ENCODE measurements at places on chromosomes 6 and 20.

DNA sequence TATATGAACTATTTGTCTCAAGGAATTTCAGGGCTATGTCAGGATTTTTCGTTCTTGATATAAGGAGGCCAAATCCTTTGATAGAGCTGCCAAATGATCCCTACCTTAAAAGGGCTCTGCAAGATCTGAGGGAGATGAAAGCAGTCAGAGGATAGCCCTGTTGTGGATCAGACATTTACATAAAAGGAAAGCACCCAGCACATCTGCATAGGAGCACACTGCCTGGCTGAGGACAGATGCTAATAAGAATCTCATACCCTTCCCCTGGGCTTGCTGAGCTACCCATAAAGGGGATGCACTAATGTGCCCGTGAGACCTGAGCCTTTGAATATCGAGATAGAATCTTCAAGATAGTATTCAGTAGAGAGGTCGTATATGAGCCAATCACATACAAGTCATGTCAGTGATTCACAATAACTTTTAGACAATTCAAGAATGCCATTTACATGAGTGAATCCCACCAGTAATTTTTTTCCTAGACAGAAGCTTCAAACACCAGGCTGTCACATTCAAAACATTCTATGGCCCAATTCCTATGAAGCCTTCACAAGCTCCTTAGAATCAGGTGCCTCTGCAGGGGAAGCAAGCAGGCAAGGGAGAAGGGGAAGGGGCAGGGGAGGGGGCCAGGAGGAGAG lies 71.1 kb downstream of the STMND1 start:
- DNase-seq, result no peak

- no peak for DNase-seq
These were observed 1.1 kb downstream of the RAB32 start for GRCh38 chr6:146544616-146545182.

DNA sequence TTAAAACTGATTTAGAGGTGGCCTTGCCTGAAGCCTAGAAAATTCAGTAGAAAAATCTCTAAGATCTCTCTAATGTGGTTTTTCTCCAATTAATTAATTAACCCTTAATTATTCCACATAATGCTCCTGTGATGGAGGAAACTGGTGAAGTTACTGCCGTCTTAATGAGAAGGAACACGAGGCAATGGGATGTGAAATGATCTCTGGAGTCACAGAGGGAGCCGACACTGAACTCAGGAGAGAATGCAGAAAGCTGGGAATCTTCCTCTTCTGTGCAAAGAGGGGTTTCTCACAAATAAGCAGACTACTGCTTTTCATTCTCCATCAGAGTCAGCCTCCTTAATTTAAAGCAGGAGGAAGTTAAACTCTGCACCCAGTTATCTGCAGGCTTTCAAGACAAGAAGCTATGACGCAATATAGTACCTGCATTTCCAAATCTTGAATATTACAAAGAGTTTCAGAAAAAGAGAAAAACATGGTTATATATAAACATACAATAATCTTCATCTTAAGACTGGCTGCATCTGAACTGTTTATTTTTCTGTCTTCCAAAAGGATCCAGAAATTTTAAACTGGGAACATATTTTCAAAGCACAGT lies 18.1 kb upstream of the SNRPB2 start:
- no peak for DNase-seq

GRCh38 chr20:12829170-12829569 lies 179.6 kb upstream of the SPTLC3 start:
- no peak for DNase-seq

DNA sequence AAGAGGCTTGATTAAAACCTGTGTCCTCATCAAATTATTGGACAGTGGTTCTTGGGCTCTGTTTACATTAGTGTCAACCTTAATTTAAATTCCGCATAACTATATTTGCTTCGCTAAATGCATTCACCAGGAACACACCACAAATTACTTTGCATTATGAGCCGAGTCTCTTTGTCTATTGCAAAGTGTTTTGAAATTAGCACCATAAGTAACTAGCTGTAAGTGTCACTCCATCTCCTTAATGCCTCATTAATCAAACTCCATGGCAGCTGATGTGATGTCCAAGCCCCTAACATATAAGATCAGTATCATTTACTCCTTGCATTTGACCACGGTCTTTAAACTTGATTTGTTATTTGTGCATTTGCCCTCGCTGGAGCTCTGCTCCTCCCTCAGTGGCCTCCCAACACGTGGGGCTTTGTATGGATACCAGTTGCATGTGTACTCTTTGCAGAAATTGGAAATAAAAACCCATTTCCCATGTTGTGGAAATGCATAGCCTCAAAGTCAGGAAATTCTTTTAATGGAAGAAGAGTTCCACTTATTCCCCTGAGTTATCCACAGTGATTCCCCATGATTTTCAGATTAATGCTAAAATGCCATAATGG lies 24.6 kb downstream of the FOXA2 start:
- no peak for DNase-seq

DNA sequence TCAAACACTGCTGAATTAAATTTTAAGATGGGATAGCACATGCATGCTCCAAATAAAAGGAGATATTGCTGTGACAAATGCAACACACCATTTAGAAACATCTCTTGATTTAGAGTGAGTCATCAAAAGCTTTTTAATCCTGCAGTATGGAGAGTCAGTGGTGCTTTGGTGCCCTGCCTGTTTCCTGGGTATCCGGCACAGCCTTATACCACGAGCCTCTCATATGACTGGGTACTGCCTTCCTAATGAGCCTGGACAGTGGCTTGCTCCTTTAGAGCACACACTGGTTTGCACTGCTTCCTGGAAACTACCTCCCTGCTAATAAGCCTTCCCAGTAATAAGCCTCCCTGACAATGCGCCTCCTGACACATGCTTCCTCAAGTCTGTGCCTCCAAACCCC lies 65.3 kb upstream of the KCNK16 start:
- DNase-seq, result no peak

DNA sequence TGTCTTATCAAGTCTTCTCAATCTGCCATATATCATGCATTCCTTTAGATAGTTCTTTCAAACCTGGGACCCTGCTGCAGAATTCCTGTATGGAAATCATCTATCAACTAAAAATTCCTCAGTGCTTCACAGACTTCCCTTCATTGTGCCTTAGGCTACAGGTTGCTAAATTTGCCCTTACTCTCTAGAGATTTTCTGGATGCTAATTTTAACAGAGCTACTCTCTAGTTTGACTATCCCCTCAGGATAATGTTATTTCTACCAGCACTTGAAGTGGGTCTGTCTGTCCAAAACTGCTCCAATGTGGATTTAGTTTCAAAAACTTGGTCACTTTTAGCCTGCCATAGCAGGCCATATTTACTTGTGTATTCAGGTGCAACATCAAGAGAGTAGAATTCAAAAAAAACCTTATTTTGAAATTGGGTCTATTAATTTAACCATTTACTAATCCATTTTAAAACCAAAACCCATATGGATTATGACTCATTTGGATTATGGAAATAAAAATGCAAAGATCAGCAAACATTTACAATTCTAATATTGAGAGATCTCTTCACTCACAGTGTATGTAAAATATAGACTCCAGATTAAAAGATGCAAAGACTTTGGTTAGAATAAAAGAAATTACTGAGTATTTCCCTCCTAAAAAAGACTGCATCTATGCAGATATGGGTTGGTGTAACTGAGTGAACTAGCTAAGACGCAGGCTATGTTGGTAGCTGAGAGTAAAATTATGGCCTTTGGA lies 13.9 kb upstream of the COX7A2 start:
- no peak for DNase-seq

DNA sequence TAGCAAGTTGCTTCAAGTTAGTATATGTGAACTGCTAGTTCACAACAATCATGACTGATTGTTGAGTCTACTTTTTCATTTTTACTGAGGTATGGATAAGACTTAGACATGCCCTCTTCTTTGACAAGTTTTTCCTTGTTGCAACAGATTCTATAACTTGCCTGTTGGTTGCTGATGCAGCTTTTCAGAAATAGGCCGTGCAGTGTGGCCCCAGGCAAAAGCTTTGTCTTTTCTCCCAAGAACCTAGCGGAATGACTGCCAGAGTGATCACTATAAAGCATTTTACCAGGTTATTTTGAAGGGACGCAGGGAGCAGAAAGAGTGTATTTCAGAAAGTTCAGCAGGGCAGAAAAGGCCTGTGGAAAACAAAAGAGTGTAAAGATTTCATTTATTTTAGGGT lies 16.0 kb downstream of the HECA start:
- DNase-seq, result no peak

DNA sequence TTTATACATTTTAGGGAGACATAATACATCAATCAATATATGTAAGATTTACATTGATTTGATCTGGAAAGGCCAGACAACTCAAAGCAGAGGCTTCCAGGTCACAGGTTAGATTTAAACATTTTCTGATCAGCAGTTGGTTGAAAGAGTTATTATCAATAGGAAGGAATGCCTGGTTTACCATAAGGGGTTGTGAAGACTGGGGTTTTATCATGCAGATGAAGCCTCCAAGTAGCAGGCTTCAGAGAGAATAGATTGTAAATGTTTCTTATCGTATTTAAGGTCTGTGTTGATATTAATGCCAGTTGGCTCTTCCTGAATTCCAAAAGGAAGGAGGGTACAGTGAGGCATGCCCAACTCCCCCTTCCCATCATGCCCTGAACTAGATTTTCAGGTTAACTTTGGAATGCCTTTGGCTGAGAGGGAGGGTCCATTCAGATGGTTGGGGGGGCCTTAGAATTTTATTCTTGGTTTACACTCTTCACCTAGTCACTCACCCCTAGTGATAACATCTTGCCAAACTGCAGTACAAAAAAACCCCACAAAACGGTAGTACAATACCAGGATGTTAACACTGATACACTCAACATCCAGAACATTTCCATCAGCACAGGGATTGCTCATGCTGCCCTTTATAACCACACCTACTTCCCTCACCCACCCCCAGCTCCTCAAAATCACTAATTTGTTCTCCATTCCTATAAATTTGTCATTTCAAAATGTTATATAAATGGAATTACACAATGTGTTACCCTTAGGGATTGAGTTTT lies 259.6 kb upstream of the PLN start:
- no peak for DNase-seq

GRCh38 chr6:30211306-30211705 lies 1.9 kb downstream of the TRIM26 start:
- DNase-seq, result no peak

DNA sequence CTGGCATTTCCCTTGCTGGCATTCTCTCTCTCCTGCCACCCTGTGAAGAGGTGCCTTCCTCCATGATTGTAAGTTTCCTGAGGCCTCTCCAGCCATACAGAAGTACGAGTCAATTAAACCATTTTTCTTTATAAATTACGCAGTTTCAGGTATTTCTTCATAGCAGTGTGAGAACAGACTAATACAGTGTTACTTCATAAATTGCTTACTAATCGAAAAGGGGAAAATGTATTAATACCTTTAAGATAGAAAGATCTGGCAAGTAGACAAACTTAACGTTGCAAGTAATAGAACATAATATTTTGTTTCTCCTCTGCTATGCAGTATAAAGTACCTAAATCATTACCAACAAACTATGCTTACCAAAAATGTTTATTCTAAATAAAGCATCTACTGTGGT lies 178.3 kb upstream of the LAMA2 start:
- DNase-seq, result no peak

DNA sequence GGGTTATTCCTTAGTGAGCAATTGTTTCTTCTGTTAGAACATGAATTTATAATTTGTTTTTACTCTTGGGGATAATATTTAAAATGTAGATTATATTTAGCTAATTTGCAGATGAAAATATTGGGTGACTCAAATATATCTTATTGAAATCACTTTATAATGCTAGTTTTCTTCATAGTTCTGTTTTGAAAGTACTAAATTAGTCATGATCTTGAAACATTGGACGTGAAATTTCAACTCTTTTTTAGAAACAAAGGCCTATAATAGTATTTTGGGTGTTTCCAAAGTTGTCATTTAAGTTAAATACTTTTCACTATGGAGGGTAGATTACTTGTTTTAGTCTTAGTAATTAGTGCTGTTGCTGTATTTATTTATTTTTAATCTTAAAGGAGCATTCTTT lies 250.9 kb downstream of the UTRN start:
- DNase-seq, result no peak

GRCh38 chr20:22771706-22772105 lies 187.3 kb upstream of the FOXA2 start:
- no peak for DNase-seq

- DNase-seq, result no peak
These were observed 282.0 kb downstream of the SYNE1 start for GRCh38 chr6:152355166-152355565.

DNA sequence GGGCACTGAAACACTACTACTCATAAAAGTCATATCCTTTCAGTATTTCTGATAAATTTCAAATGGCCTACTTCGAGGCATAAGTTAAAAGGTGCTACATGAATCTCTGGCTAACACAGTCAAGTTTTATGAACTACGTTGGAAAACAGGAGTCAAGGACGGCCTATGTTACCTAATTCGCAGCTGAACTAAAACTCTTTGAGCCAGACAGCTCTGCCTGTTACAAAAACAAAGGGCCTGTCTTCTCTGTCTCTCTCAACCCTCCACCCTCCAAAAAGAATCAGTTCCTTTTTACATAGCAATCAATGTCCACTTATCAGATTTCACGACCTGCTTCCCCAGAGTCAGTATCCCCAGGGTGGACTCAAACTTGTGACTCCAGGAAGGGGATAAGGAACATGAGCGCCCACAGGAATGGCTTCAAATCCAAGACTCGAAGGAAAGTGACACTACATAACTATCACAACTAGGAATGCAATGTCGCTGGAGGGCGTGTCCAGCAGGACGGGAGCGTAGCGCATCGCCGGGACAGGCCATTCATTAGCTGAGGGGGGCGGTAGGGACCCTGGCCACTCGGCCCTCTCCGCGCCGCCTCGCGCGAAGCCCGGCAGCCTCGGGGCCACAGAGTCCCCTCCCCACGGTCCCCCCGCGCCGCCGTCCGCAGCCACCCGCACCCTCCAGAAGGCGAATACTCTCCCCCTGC lies 591 bp downstream of the IBTK start:
- no peak for DNase-seq

DNA sequence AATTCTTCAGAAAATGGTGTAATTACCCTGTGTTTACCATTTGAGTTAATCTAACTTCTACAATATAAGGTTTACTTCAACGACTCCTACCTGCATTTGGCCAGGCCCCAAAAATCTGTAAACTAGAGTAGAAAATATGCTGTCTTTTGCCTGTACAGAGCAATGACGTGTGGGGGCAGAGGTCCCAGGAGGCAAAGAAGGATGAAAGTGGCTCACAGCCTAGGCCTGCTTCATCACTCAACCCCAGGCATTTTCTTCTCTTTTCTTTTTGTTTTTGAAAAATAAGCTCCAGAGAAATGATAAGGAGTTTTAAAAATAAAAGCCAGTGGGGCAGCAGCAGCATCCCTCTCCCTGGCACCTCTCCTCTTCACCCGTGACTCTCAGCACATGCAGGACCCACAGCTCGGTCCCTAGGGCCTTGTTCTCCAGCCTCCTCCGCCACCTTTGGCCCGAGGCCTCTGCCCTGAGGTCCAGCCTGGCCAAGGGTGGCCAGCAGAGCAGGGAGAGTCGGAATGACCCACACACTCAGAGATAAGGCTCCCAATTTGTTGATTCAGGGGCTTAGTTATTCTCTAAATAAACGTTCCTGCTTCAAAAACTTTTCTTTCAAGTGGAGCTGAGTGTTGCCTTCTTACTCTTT lies 310.3 kb upstream of the RNF24 start:
- no peak for DNase-seq
